ENCODE measurements at places on chromosomes 2 and 18. TPM values are rescaled to one million over a fixed set of nuclear protein-coding genes. Genes with fewer than 3 reads are reported as not detected.

DNA sequence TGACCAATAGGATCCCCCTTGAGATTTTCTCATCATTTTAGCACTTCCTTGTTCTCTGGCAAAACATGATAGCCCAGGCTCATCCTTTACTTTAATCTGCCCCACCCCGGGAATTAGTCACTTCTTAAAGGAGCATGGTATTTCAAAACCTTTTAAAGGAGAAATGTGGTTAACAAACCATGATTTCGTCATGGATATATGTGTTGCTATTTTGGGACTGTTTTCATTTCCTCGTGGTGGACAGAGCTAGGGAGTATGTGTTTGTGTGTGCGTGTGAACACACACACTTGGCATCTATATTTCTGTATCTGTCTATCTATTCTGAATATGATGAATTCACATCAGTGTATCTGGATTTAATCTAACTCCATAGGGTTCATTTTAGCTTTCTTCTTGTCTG, 128.1 kb downstream of the BIRC6 start:
- DNase-seq, result no peak

DNA sequence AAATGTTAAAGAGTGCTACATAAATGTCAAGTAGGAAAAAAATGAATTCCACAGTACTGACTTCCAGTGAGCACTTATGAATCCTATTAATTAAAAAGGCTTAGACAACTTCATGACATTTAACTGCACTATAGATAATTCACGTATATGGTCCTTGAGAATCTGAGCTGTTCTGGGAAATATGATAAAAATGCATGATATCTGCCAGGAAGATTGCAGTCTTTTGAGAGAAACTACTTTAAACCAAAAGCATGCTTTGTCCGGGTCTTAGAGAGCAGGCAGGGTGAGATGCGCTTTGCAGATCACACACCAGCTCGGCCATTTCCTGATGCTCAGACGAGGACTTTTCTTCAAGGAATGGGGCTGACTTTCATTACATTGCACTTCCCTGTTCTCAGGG, 42.6 kb downstream of the CMPK2 start:
- no peak for DNase-seq

DNA sequence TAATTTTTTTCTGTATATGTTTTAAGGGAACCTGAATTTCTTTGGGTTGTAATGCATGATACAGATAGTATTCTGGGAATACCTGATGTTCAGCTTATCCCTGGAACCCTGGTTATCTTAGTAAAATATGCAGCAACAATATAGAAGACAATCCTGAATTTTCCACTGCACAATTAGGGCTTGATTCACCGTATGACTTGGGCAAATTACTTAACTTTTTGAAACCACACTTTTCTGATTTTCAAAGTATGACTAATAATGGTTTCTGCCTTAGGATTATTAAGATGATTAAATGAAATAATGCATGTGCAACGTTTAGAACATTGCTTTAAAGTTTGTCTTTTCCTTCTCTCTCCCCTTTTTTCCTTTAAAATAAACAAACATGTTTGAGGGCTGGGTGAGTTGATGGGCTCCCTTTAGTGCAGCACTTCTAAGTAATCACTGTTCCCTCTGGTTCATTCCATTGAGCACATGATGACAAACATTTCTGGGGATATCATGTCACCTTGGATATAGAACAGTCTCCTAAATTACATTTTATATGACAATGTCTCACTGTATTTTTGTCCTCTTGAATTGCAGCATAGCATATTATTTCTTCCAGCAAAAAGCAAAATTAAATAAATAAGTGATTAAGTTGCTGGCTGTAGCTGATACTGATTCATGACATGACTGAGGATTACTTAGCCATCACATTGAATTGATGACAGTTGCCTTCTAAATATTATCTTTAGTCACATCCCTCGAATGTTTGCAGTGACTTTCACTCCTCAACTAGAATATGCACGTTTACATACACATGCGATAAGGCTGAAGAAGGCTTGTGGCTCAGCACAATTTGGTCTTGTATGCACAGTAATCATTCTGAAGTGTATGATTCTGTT, 254.5 kb downstream of the NEDD4L start:
- no peak for DNase-seq

Gene STEAP3
- 1.5 TPM for polyA plus RNA-seq

Gene HOXD12
- 0.20 TPM for polyA plus RNA-seq
